Stimulated activated CD4-positive, alpha-beta T cell treated with anti-CD3 and anti-CD28 coated beads, TNF-alpha, amount 100 ng/mL, for 24 hours (primary cell): ENCODE measurements at places on chromosomes 3 and 15.

GRCh38 chr3:12893247-12893646 is 51.9 kb upstream of the RPL32 start:
- no peak for DNase-seq

DNA sequence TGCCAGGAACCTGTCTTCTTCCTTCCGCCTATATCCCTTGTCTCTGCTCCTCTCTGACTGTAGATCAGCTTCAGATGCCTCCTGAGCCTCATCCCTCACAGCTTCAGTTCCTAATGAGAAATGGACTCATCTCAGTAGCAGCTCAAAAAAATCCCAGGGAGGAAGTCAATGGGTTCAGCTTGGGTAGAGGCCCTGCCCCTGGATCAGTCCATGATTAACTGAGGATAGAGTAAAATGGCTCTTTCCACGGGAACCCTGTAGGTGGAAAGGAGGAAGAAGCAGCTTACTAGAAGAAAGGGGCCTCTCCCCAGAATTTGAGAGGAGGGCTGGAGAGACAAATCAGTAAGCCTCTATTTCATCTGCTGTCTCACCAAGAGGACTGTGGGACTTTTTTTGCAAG is 26.9 kb upstream of the HCN4 start:
- DNase-seq, result no peak

DNA sequence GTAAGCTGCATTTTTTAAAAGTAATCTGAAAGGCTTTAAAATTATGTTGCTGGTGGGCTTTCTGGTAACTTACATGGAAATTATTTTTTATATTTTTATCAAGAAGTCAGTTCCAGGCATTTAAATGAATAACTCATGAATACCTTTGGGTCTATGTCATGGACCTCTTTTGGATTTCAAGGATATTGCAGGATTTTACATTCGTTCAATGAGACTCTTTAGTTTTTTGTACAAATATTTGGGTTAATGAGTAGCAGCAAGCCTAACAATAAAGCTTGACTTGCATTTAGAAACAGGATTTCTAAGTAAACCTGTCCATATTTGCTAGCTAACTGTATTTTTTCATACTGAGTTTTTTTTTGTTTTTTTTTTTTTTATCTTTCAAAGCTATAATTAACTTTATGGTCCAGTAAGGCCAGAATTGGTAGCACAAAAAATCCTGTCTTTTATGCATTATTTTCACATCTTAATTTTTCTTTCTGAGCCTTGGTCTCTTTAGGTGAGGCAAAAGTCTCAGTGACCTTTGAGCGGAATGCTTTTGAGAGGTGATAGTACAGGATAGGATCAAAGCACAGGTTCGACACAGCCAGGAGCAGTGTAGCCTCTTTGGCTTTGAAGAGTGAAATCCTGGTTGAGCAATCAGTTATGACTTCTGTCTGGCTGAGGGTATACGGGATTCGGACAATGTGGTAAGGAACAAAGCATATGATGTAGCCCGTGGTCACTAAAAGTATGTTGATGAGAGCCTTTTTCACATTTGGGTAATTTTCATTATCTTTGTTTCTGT is 4.8 kb downstream of the GPR171 start:
- no peak for DNase-seq

- DNase-seq, result peak; percentile 16
Observed at GRCh38 chr15:75104804-75105557, 81.6 kb downstream of the PPCDC start.

- DNase-seq, result no peak
Observed at GRCh38 chr3:106825962-106826605, 551.2 kb upstream of the CCDC54 start.

- no peak for DNase-seq
Observed at GRCh38 chr3:136817448-136817847, 1.5 kb upstream of the SLC35G2 start.

GRCh38 chr3:3087716-3088465 is 22.3 kb downstream of the IL5RA start:
- DNase-seq, result no peak

- DNase-seq, result no peak
Observed at GRCh38 chr3:37779289-37780152, 82.2 kb upstream of the CTDSPL start.

DNA sequence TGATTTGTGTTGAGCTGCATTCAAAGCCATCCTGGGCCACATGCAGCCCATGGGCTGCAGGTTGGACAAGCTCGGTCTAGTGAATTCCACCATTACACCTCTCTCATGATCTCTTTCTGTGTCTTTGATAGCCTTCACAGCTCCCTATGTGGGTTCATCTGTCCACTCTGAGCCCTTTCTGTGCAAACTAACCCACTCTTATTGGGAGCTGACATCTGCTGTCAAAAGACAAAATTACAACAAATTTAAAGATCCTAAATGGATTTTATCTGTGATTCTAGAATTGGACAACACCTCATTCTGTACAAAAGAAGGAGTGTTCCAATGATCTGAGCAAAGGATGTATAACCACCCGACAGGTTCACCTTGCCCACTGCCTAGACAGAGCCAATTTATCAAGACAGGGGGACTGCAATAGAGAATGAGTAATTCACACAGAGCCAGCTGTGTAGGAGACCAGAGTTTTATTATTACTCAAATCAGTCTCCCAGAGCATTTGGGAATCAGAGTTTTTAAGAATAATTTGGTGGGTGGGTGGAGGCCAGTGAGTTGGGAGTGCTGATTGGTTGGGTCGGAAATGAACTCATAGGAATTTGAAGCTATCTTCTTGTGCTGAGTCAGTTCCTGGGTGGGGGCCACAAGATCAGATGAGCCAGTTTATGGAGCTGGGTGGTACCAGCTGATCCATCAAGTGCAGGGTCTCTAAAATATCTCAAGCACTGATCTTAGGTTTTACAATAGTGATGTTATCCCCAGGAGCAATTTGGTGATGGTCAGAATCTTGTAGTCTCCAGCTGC is 2.6 kb upstream of the XYLB start:
- no peak for DNase-seq

DNA sequence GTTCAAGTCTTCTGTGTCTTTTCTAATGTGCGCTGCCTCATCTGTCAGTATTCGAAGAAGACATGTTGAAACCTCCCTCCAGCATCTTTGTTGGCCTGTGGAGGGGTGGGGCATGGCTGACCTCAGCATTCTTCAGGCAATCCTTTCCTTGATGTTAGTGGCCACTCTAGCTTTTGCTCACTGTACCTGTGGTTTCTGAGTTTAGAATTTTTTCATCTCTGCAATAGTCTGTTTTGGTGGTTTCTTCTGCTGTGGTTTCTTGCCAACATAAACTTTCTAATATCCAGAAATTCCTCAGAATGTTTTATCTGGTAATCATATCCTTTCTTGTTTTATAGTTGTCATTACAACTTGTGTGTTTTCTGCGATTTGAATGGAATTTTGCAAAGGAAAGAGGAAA is 251.3 kb upstream of the NR2E3 start:
- no peak for DNase-seq

DNA sequence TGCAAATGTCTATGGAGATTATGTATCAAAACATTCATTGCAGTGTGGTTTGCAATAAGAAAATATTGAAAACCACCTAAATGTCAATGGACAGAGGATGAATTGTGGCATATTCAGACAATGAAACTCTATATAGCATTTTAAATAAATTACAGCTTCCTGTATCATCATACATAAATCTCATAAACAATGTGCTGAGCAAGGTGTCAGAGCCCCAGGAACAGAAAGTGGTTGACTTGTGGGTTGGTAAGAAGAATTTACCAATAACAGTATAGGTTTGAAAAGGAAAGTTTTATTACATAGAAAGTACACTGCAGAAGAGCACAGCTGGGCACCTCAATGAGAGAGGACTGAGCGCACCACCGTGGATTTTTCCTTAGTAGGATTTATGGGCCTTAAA is 75.2 kb downstream of the ZMAT3 start:
- no peak for DNase-seq

DNA sequence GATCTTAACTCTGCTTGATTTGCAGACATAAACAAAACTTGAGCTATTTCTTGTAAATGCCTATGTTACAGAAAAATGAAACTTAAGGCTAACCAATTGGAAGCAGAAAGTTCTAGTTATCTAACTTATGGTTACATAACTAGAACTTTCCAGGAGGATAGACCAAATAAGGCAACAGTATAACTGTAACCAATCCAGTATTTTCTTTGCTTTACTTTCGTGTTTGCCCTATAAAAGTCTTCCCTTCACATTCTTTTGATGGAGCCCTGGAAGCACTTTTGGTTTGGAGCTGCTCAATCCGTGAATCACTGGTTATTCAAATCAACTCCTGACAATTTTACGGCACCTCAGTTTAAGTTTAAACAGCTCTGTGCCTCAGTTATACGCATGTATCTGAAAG is 164.6 kb downstream of the SUCLG2 start:
- DNase-seq, result no peak

- DNase-seq, result no peak
Observed at GRCh38 chr3:39479701-39480414, 12.4 kb downstream of the MOBP start.

- no peak for DNase-seq
Observed at GRCh38 chr3:193491026-193491425, 63.7 kb downstream of the ATP13A4 start.

- no peak for DNase-seq
Observed at GRCh38 chr3:183158113-183158512, 4.4 kb downstream of the LAMP3 start.

DNA sequence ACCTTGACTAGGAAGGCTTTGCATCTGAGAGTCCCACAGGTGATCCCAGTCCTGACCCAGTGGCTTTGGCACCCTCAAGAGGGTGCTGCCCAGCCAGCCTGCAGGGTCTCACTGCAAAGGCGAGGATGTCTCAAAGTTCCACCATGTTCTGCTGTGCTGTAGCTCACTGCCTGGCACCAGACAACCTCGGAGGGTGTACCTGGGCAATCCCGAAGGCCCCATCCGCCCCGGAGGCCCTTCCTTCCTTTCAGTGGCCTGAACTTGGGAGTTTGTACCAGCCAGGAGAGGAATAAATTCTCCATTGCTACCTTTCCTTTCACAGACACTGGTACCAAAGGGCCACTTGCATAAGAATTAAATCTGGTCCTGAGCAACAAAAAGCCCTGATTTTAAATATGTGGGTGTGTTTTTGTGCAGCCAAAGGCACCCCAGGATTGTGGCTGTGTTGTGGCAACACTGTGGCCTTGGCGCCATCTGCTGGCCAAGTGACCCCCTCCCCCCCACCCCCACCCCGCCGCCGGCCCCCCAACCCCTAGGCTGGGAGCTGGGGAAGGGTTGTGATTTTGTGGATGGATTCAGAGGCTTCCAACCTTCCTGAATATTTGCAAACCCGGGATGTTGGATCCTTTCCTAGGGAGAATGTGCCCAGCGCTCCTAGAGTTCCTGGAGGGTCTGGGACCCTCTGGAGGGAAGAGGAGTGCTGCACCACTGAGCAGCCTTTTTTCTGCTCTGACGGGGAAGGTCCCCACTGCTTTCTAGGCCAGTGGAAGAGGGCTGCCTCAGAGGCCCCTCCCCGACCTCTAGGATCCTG is 9.7 kb upstream of the PTPN23 start:
- no peak for DNase-seq

DNA sequence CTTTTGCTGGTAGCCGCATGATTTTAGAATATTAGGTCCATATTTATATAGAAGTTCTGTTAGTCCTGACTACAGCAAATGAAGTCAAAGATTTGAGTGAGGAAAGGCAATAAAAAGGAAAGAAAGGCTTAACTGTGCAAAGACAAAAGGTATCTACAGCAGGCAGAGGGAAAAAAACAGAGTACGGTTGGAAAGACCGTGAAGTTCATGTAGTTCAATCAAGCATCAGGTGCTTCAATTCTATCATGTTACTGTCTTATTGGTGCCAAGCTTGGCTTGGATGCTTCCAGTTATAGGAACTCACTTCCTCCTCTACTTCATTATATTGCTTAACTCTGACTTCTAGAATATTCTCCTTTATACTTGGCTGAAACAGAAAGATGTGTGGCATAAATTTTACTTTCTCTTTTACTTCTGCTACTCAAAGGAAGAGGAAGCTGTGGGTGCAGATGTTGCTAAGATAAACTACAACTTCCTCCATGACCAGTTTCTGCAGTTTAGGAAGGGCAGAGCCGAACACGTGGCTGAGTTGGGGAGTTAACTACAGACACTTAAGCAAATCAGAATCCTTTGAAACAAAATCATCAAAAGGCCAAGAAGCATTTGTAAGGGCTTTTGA is 72.6 kb upstream of the ZBED2 start:
- peak; percentile 52 for DNase-seq

DNA sequence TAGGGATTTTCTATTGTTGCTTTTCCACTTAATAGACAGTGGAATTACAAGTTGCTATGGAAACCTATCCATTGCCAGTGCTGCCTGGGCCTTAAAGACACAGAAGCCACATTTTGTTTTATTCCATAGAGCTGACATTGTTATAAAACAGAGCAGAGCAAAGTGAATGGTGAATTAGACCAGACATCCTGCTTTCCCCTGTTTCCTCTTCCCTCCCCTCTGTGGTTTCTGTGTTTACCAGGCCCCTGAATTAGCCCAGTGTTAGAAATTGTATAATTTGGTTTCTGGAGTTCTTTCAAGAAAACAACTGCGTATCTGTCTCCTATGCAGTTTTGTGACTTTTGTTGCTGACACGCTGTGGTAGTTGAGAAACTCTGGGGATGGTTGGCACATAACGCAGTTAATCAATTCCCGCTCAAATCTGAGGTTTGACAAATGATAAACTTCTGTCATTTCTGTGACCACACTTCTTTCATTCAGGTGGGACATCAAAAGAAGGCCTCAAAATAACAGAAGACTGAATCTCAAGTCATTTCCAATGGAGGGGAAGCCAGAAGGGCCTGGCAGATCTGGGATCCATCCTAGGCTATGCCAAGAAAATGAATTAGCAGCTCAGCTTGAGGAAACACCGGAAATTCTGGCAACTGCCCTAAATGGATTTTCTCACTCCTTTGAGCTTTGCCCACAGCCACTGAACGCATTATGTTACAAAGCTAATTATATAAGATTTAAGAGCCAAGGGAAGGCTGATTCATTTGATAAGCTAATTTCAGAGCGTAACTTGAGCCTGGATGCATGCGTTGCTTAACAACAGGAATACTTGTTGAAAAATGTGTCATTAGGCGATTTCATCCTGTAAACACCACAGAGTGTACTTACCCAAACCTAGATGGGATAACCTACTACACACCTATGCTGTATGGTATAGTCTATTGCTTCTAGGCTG is 46.9 kb downstream of the NR1D2 start:
- no peak for DNase-seq

GRCh38 chr3:148066802-148067201 is 630.9 kb upstream of the AGTR1 start:
- DNase-seq, result no peak

GRCh38 chr3:64104691-64105111 is 81.4 kb upstream of the PSMD6 start:
- DNase-seq, result no peak

- DNase-seq, result no peak
Observed at GRCh38 chr15:85582131-85583079, 202.0 kb downstream of the AKAP13 start.

- DNase-seq, result no peak
Observed at GRCh38 chr3:31289584-31289983, 243.1 kb upstream of the STT3B start.

- DNase-seq, result no peak
Observed at GRCh38 chr3:69087030-69087791, 2.5 kb downstream of the ARL6IP5 start.

DNA sequence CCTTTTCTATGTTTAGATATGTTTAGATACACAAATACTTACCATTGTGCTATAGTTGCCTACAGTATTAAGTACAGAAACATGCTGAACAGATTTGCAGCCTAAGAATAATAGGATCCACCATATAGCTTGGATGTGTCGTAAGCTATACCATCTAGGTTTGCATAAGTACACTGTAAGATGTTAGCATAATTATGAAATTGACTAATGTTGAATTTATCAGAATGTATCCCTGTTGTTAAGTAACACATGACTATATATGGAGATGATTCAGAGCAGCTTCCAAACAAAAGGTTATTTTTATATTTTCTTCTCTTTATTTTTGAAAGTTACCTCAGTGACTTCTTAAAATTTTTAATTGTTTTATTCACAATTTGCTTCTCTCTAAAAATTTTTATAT is 2.4 kb downstream of the SLC28A2 start:
- no peak for DNase-seq
